ENCODE measurements at places on chromosomes 1 and 21.

DNA sequence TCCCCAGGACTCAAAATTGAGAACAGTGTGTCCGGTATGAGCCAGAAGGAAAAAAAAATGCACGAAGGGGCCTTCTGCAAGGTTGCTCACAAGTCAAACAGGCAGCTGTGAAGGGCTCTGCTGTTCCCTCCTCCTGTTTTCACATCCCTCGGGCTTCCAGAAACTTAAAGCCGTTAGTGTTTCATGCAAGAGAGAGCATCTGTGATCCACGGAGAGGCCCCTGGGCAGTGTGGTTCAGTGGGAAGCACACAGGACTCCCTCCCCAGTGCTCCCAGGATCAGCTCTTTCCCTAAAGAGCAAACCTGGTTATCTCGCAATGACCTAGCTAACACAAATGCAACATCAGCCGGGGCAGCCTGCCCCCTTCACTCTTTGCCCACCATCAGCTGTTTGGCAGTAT, 2.9 kb upstream of the MATN1 start:
- DNase-seq, result no peak

DNA sequence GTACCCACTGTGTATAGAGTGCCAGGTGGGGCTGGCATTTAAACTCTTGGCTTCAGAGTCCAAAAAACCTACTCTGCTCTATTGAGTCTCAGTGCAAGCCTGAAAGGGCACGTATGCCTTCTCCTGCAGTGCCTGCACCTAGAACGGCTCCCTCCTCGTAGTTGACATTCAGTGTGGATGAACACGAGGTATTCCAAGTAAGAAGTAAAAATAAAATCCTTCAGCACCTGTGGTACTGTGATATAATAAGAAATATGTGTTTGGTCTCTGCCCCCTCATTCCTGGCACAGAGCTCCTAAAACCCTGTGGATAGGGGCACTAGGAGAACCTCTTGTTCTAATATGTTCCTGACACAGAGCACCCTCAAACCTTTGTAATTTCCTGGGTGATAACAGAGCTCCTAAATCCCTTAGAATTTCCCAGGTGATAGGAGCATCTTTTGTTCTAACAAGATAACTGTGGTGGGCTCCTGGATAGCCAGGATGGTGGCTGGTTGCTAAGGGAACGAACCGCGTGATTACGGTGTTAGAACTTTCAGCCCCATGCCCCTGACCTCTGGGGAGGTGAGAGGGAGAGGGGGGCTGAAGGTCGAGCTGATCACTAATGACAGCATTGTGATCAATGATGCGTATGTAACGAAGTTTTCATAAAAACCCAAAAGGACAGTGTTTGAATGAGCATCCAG, 16.8 kb downstream of the UCK2 start:
- DNase-seq, result no peak

GRCh38 chr21:22536509-22536908, 1538.3 kb downstream of the NCAM2 start:
- no peak for DNase-seq

- no peak for DNase-seq
Measured at GRCh38 chr1:232613752-232614381, 16.1 kb downstream of the SIPA1L2 start.

GRCh38 chr1:88774151-88774556, 90.1 kb downstream of the PKN2 start:
- no peak for DNase-seq

DNA sequence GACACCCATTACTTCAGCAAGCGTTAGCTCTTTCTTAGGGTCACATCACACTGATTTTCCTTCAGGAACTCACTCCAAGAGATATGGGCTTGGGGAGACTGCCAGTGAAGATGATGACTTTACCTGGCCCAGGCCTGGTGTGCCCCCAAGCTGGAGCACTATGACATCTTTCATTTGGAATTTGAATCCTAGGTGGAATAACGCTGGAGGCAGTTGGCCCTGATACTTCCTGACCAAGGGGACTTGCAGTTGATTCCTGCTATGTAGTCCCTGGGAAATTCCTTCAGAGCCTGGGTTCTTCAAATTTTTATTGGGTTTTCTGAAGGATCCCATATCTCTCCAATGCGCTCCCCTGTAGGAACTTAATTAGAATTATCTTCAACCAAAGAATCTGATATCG, 114.9 kb upstream of the GUCA2B start:
- DNase-seq, result no peak

DNA sequence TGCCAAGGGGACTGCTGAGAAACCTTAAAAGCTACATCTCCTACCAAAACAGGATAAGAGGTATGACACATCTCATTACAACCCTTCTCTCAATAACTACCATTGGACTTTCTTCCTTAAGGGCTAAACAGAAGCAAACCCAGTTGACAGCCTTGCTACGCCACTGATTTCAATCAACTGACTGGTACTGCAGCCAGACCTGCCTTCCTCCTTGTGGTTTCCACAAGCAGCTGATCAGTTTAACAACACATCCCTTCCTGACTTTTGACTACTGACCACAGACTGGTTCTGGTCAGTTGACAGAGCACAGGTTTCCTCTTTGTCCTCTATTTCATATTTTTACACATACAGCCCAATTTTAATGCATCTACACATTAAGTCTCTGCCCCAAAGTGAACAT, 108.8 kb downstream of the ADAMTS1 start:
- no peak for DNase-seq

GRCh38 chr1:75136921-75137641, 2.9 kb downstream of the LHX8 start:
- no peak for DNase-seq

- DNase-seq, result no peak
Measured at GRCh38 chr1:216723274-216723780, at the start of gene ESRRG. ESRRG (minus strand) TSS chr1:216723429; CDS start chr1:216723299, 130 bp downstream.

GRCh38 chr1:109625601-109626560, 6.2 kb downstream of the AMPD2 start:
- no peak for DNase-seq

GRCh38 chr1:88462488-88463261, 221.4 kb upstream of the PKN2 start:
- no peak for DNase-seq

All from CD4-positive, alpha-beta T cell treated with Interleukin-12 subunit alpha and Interleukin-12 subunit beta, for 1 hour (primary cell).